ENCODE measurements at places on chromosomes 1 and 21.

- no peak for DNase-seq
These were observed 65.9 kb upstream of the GADD45A start for GRCh38 chr1:67619080-67619479.

DNA sequence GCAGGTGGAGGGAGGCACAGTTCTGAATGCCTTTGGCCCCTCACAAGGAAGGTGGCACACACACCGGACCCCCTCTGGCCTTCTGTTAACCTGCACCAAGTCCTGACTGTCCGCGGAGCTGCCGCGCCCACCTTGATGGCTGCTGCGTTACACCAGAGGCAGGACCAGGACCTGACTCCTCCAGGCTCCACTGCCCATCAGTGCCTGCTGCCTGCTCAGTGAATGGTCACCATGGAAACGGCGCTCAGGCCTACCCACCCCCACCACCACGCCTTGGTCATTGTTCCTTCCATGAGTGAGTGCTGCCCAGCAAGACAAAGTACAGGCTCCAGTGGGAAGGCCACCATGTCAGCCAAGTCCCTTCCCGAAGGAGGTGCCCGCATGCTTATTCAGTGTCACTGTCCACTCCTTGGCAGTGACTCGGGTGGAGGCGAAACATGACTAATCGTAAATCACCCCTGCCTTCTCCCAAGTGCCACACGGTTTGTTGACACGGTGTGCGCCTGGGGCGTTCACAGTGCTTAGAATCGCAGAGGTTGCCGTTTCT, 57.3 kb downstream of the SLC37A1 start:
- DNase-seq, result no peak

- DNase-seq, result no peak
These were observed 850 bp downstream of the SESN2 start for GRCh38 chr1:28259934-28260802.

DNA sequence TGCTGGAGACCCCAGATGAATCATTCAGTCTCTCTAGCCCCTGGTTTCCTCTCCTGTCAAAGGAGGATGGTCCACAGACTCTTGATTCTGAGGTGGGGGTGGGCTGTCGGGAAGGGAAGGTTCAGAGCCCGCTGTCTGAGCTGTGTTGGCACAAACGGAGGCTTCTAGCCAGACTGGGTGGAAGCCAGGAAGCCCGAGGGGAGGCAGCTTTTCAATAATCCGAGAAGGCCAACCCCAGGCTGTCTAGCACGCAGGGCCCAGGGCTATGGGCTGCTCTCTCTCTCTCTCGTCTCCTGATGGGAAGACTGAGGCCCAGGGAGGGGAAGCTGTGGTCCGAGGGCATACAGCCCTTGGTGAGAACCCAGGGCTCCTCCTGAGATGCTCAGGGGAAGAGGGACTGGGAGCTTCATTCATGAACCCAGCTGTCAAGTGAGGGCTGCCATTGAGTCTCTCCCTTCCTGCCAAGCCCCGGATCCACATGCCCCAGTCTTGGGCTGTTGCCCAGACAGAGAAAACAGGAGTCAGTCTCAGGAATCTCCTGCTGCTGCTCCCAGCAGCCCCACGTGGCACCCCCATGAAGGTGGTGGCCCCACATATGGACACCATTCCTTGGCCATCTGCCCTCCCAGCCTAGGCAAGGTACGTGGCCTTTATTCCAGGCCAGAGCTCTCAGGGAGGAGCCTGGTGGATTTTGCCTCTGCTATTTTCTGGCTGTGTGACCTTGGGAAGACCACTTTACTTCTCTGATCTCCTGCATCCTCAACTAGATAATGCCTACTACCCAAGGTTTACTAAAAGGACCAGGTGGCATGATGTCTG, 44.4 kb downstream of the RAP1GAP start:
- no peak for DNase-seq

- no peak for DNase-seq
These were observed 4.9 kb downstream of the RCAN1 start for GRCh38 chr21:34609933-34610549.
